ENCODE measurements at places on chromosomes 16 and 17.
A peak's percentile ranks its signal among the peaks of the same experiment; 100 is the strongest.

DNA sequence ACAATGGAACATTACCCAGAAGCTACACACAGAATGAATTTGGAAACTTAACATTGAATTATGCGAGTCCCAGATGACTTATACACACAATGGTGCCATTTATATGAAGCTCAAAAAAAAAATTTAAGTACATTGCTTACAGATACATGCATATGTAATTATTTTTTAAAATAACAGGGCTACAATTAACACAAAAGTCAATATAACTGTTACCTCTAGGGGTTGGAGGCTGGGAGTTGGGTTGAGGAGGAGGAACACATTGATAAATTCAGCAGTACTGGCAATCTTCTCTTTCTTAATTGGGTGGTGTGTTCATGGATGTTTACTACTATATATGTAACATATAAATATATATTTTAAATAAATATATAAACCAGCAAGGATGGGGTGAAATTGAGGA, 1.1 kb downstream of the ZNF23 start:
- no peak for DNase-seq

- no peak for DNase-seq
Measured at GRCh38 chr17:50533185-50533584, 650 bp downstream of the EPN3 start.

- DNase-seq = no peak
Measured at GRCh38 chr17:66717641-66718058, 117.3 kb upstream of the CACNG5 start.

DNA sequence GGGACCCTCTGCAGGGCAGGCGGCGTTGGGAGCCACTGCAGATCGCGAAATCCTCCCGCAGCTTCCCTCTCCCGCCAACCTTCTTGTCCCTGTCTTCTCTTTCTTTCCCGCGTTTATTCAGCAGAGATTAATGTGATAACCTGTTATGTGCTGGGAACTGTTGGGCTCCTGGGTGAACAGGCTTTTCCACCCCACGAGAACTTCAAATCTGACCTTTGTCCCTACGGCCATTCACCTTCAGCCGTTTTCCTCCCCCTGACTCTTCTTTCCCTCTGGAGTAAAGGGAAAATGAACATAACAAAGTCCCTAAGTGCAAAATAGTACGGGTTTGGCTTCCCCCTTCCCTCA, 15.2 kb upstream of the KPNA2 start:
- no peak for DNase-seq

DNA sequence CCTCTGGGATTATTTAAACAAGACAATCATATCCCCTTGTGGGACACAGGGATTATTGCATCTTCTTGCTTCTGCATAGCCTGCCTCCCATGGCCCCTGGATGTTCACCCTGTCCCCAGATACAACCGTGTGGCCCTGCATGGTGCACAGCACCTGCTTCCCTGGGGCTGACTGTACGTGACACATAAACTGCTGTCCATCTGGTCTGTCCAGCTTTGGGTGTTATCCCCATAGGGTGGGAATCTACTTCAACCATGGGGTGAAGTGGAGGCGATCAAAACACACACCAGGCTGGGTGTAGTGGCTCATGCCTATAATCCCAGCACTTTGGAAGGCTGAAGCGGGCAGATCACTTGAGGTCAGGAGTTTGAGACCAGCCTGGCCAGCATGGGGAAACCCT, 138.8 kb downstream of the XYLT1 start:
- no peak for DNase-seq

GRCh38 chr16:83473926-83474650, 333.7 kb upstream of the HSBP1 start:
- no peak for DNase-seq

- no peak for DNase-seq
Measured at GRCh38 chr16:57955572-57956188, 15.2 kb downstream of the CNGB1 start.

GRCh38 chr17:45973099-45973780, 25.8 kb upstream of the STH start:
- DNase-seq = no peak

DNA sequence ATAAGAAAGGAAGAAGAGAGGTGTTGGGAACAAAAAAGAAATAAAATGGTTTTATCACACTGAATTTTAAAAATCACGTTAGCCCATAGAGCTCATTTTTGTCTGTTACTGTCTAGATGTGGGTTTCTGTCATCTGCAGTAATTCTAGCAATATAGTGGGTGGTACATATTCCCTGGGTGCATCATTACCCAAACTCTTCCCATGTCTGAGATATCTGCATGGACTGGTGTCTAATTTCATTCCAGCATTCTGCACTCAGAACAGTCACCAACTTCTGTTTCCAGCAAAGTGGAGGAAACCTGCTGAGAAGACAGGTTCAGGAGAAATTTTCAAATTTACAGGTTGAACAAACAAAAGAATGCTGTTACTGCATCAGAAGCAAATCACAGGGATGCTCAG, 263.8 kb downstream of the CDH11 start:
- DNase-seq = no peak

- no peak for DNase-seq
Measured at GRCh38 chr17:81644976-81645952, 8.3 kb downstream of the TSPAN10 start.

- DNase-seq = no peak
Measured at GRCh38 chr16:57823836-57824235, 21.5 kb upstream of the KIFC3 start.

DNA sequence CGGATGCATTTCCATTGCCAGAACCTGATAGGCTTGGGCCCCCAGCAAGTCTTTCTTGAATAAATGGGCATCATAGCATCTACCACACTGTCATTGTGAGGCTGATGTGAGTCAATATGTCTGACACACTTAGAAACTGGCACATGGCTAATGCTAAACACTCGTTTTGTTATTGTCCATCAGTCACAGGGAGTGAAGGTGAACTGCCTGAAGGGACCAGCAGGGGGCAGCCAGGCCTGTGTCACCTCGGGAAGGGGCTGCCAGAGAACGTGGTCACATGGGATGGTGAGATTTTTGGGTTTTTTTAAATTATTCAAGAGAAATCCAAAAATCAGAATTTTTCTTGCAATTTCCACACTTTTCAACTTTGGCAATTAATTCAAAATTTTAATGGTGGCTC, 831 bp upstream of the RCVRN start:
- no peak for DNase-seq

DNA sequence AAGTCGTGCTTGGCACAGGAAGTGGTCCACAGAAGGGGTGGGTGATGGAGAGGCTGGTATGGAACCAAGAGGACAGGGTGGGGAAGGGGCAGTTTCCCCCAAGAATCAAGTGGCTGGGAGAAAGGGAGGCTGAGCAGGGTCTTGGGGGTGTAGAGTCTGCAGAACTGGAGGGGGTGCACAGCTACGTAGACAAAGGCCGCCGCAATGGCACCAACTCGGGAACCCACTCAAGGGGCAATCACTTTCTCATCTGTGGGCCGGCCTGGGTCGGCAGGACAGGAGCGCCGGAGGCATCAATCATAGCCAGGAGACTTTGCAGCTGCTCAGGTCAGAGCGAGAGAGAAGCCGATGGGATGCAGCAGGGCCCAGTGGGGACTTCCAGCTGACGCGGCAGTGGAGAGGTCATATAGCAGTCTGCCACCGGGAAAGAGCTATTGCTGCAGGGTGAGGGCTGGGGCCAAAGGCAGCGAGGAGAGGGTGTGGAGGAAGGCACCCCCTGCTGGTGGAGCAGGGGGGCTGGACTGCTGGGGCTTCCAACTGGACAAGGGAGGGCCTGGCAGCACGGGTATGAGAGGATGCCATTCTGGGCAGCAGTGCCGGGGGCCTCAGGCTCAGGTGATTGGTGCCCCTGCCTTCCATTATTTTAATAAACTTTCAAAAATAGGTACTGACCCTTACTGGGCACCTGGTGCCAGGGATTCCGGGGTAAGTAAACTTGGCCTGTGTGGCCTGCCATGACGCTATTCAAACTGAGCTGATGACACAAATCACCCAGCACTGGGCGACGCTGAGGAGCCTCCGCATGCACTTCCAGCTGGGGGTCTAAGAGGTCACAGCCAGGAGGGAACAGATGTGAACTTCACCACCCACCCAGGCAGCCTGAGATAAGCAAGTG, 52.5 kb upstream of the MTSS2 start:
- peak; percentile 82 for DNase-seq

DNA sequence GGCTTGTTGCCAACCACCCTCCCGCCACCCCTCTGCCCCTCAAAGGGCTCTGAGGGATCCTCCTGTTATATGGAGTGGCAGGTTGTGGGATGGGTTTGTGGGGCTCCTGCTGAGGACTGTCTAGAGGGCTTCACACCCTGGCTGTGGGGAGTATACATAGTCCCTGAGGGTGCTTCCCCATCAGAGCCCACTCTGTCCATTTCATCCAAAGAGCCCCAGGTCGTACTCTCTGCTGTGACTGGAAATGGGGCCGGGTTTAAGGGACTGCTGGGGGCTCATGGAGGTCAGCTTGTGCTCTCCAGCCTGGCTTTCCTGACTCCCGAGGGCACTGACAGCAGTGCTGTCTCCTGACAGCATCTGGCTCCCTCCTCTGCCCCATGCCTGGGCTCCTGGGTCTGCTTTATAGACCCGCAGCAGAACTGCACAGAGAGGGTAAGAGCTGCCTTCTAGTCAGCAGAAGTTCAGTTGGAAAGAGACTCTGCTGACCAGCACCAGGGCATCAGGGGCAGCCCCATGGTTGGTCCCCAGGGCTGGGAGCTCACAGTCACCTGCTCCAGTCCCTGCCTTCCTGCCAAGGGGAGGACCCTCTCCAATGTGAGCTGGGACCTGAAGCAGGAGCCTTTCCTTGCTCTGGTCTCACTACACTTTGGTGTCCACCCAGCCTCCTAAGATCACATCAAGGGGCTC, 17.8 kb upstream of the TNS4 start:
- no peak for DNase-seq

DNA sequence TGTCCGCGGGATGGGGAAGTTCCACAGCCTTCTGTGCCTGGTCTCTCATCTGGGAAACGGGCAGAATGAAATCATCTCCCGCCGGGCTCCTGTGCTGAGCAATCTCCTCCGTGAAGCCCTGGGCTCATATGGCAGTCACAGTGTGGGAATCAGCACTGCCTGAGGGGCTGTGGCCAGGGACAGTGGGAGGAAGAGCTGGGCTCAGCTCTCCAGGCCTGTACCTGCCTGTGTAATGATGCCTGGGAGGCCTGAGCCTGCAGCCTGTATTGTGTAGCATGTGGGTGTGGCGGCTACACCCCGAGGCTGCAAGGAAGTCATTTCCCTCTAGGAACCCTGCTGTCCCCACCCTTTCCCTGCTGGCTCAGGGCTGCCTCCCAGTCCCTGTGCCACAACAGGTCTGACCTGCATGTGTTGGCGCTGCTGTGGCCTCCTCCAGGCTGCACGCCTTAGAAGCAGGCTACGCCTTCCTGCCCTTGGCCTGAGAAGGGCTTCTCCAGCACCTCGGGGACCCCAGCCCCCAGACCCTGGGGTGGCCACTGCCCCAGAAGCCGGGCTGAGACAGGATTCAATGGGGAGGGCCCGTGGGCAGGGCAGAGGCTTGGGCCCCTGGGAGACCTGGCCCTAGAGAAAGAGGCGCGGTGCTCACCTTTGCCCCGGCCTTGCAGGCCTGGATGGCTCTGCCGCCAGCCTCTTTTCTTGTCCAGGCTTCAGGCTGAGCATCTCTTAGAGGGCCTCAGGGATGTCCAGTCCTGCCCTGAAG, 2.1 kb downstream of the ITGB4 start:
- DNase-seq = no peak

DNA sequence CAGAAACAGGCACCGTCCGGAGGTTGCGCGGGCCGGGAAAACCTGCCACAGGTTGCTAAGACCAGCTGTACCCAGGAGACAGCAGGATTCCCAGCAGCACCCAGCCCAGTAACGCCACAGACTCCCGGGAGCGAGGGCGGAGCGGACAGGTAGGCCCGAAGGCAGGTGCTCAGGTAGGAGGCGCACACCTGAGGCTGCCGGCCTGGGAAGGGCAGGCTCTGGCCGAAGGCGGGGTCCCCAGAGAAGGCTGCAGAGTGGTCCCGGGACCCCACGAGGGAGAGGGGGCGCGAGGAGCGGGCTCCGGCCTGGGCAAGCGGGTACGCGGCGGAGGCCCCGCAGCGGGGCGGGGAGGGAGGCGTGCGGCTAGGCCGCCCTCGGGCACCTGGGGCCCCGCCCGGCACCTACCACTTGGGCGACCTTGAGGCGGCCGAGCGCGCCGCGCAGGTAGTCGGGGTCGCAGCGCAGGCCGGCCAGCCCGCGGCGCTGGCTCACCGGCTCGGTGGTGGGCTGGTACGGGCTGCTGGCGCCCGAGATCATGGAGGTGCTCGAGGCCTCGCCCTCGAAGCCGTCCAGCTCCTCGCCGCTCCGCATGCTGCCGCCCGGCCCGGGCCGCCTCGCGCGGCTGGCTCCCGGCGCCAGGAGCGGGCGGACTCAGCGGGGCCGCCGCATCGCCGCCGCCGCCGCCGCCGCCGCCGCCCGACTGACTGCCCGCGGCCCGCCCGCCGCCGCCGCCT, 441 bp downstream of the CMTM4 start:
- DNase-seq = no peak

DNA sequence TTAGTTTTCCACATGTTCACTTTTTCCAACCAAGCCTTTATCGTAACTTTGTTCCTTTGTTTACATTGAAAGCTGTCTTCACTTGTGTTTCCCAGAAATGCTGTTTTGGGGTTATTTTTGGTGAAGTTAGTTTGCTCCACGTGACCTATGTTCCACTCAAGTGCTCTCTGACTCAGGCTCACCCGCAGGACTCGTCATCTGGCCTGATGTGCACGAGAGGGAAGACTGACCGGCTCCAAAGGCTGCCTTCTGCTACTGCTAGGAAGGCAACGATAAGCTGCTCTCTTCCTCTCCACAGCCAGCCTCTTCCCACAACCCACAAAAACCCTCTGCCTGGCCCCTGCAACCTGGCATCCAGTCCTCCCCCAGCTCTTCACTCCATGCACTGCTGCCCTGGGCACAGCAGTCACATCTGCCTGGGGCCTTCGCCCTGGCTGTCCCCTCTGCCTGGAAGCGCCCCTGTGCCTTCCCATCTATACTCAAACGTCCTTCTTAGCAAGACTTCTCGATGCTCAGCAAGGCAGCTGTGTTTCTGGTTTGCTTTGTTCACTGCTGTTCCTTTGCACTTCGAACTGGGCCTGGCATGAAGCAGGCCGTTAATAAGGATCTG, 28.0 kb downstream of the ZCCHC14 start:
- DNase-seq = no peak

All from T-helper 2 cell (primary cell).